HCT116 (cell line): ENCODE measurements at places on chromosomes 13 and 19. TPM values are rescaled to one million over a fixed set of nuclear protein-coding genes. Genes with fewer than 3 reads are reported as not detected.

DNA sequence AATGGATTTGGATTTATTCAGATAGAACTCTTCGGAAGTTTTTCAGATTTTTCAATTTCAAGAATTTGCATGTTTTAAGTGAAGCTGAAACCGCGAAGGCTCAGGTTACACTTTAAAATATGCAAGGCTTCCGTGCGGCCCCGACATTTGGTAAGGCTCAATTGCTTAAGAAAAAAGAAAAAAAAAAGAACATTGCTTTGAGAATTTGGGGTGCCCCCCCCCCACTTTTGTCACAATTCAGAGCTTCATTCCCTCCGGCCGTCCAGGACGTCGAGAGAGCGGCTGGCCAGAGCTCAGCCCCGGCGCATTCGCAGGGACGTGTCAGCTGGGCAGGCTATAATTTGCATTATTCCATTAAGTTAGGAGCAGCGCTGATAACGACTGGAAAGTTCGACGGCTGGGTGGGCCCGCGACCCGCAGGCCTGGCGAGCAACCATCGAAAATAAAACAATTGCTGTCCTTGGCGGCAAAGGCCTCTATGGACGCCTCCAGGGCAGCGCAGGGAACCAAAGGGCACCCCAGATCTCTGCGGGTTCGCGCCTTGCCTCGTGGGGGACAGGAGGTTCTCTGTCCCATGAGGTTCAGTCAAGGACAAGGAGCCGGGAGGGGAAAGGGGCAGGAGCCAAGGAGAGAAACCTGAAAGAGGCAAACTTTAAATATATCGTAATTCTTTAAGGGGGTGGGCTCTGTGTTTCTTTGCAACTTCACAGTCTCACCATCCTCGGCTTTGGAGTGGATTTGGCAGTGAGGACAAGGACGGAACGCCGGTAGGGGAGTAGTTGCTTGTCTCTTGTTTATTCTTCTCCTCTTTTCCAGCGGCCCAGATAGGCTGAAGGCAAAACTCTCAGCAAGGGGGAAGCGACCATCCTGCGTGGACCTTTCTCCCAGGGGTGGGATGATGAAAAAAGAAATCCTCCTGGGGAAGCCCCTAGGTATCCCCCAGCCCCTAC lies 7.0 kb downstream of the SOX21 start:
- no peak for DNase-seq

The ZNF230 gene
- total RNA-seq = 2.8 TPM

- no peak for DNase-seq
Measured at GRCh38 chr19:56594783-56595547, at the start of gene ZNF71. ZNF71 (plus strand) TSS chr19:56595302; CDS start chr19:56601559, 6,257 bp downstream.

- peak; percentile 75 for DNase-seq
Measured at GRCh38 chr19:45076029-45076850, at the start of gene ZNF296. ZNF296 (minus strand) TSS chr19:45076478; CDS start chr19:45076373, 105 bp downstream.

GRCh38 chr13:31204592-31204991 lies 4.8 kb downstream of the B3GLCT start:
- peak; percentile 45 for DNase-seq

The CYP4F22 gene
- 4.9 TPM for total RNA-seq

DNA sequence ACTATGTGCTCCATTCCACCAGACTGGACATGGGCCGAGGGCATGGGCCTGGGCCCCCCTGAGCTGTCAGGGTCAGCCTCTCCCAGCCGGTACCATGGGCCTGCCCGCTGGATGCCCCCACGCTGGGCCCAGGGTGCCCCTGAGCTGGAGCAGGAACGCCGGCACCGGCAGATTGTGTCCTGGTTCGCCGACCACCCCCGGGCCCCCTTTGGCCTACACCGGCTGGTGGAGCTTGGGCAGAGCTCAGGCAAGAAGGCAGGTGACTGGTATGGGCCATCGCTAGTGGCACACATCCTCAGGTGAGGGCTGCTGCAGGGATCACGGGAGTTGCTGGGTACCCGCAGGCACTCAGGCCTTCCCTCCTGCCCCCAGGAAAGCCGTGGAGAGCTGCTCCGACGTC lies 3.1 kb downstream of the ATG4D start:
- DNase-seq = no peak

GRCh38 chr13:99078017-99078771 lies 100.3 kb upstream of the DOCK9 start:
- no peak for DNase-seq

DNA sequence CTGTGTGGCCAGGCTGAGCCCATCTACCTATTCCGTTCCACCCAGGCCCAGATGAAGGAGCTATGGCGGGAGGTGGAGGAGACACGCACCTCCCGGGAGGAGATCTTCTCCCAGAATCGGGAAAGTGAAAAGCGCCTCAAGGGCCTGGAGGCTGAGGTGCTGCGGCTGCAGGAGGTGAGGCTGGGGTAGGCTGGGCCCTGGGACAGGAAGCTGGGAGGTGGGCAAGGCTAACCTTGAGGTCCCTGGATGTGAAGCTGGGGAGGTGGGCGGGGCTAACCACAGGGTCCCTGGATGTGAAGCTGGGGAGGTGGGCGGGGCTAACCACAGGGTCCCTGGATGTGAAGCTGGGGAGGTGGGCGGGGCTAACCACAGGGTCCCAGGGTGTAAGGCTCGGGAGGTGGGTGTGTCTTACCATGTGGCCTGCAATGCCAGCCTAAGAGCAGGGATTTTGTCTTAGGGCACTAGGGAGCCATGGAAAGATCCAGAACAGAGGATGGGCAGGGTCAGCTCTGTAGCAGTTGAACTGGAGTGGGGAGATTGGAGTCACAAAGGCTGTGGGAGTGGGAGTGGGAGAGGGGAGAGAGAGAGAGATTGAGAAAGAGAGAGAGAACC lies 36.9 kb downstream of the KCNC3 start:
- no peak for DNase-seq

GRCh38 chr19:6108721-6109633 lies 1.3 kb downstream of the RFX2 start:
- DNase-seq = no peak

The ZNF473 gene
- 19.8 TPM for total RNA-seq

DNA sequence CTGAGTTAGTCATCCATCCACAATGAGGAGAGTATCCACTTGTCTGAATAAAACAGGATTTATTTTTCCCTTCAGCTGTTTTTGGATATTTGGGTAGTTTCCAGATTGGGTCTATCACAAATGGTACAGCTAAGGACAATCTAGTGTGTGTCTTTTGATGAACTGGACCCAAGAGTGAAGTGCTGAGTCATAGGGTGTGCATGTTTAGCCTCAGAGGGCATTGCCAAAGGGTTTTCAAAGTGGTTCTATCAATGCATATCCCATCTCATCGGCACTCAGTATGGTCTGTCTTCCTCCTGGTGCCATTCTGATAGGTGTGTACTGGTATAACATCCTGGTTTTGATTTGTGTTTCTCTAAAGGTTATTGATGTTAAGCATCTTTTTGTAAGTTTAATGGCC lies 62.3 kb downstream of the GSX1 start:
- DNase-seq = no peak

The ZNF813 gene
- total RNA-seq = not detected

GRCh38 chr19:49844138-49845095 lies 6.5 kb upstream of the PTOV1 start:
- DNase-seq = no peak

DNA sequence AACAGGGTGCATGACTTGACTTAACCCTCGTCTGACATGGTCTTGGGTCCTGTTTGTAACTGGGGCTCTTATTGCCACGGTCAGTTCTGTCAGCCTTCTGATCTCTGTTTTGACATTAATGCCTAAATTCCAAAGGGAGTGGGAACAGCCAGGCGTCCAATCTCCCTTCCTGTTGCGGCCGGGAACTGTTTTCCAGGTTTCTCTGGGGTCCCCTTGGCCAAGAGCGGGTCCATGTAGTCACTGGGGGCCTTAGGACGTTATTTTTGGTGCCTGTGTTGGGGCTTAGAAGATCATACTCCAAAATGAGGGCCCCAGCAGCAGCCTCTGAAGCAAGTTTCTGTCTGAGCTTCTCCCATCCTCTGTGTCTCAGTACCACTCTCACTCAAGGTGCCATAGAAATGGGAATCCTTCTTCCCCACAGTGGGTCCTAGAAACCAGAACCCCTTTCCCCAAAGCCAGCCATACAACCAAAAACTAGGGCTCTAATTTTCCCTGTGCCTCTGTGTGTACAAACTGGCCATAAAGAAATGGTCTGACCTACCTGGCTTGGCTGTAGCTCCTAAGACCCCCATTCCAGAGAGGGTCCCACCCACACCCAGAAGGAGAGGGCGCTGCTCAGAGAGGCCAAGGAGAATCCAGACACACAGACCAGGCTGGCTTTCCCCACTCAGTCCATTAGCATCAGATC lies 50.4 kb downstream of the C13orf46 start:
- DNase-seq = no peak

GRCh38 chr13:30675717-30676116 lies 58.0 kb downstream of the USPL1 start:
- DNase-seq = no peak

- DNase-seq = no peak
Measured at GRCh38 chr13:50577806-50578205, 265.7 kb downstream of the DLEU7 start.

DNA sequence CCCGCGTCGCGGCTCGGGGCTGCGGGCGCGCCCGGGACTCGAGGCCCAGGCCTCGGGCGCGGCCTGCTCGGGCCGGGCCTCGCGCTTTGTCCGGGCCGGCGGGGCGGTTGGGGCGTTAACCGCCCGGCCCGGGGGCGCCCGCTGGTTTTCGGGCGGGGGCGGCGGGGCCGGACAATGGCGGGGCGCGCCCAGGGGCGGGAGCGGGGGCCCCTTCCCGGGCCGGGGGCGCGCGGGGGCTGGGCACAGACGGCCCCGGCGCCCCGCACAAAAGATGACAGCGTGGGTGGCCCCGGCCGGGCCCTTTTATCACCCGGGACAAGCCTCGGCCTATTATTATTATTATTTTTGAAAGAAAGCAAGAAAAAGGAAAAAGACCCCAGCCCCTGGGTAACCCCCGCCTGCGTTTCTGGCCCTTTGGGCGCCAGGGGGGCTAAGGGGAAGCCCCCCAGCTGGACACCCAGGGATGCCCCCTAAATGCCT lies 419 bp downstream of the KDM4B start:
- no peak for DNase-seq

The TYROBP gene
- total RNA-seq = 0.49 TPM

DNA sequence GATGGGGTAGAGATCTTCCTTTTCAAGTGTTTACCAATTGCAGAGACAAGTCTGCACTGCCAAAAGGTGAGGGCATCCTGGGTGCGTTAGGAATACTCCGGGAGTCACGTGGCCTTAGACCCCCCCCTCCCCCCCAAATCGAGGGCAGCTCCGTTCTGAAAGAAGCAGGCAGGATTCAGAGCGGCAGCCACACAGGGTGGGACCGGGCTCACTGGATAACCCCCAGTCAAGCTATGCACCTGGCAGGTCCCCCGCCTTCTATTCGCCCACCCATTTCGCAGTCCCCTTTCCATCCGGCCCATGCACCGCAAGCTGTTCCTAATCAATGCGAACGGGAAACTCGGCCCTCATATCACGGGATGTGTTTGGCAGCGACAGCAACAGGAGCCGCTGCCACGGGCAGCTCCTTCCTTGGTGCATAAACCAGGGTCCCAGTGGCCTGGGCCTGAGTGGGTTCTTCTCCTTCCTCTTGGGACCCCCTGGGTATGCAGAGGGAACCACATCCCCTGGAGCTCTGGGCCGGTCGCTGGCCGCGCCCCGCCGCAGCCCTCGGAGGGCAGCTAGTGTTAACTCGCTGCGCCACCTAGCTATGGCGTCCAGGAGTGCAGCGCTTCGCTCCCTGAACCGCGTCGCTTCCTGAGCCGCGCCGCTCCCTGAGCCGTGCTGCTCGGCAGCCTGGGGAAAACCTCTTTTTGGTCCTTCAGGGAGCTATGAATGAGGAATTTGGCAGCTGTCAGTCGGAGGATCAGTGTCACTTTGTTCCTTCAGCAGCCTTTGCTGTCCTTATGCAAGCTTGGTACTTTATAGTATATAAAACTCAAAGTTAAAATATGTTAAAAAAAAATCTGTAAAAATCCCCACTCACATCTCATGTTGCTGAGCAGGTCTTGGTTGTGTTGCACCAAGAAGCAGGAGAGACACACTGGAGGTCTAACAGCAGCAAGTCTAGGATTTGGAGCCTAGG lies 41.4 kb downstream of the LYL1 start:
- DNase-seq = peak; percentile 59

DNA sequence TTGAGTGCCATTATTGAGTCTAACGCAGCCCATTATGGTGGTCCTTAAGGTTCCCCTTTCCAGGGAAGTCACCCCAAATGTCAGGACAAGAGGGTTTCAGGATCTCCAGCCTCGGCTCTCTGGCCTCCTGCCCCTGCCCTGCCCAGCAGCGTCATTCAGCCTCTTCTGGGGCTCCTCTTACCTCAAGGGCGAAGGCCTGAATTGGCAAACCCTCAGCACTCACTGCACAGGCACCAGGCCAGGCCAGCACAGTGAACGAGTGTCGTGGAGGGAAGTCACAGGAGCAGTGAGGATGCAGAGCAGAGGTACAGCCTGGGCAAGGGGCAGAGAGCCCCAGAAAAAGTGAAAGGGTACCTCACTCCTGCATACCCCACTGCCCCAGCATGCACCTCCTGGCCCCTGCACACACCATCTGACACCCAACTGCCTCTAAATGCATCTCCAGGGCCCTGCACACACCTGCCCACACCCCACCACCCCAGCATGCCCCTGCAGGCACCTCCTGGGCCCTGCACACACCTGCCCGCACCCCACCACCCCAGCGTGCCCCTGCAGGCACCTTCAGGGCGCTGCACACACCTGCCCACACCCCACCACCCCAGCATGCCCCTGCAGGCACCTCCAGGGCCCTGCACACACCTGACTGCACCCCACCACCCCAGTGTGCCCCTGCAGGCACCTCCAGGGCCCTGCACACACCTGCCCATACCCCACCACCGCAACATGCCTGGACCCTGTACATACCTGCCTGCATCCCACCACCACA lies 19.8 kb downstream of the SLC25A42 start:
- no peak for DNase-seq

- DNase-seq = peak; percentile 76
Measured at GRCh38 chr19:18543814-18544475, 572 bp upstream of the FKBP8 start.

GRCh38 chr13:44093607-44094564 lies 214.2 kb downstream of the LACC1 start:
- no peak for DNase-seq

- DNase-seq = no peak
Measured at GRCh38 chr19:4967738-4968461, 1.0 kb upstream of the KDM4B start.

- no peak for DNase-seq
Measured at GRCh38 chr19:7101498-7102253, 32.2 kb downstream of the ZNF557 start.

- no peak for DNase-seq
Measured at GRCh38 chr19:3683405-3684053, 16.7 kb downstream of the PIP5K1C start.

DNA sequence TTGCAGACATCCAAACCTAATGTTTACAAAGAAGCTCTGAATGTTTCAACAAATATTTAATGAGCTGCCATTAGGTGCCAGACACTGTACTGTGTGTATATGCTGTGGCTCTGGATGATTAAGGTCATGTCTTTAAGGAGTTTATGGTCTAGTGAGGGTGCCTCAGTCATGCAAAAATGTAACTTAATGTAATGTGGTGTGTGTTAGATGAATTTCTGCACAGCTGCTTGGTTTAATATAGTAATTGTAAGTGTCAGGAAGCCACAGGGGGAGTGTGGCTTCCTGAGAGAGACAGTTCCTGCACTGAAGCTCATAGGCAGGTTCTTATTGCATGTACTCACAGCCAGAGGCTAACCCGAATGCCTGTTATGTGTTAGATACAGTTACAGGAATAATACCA lies 43.3 kb downstream of the SPATA13 start:
- DNase-seq = no peak
